Kidney (tissue), 22 donors: ENCODE measurements at places on chromosomes 11 and 22. TPM values are rescaled to one million over a fixed set of nuclear protein-coding genes. Genes with fewer than 3 reads are reported as not detected.

GRCh38 chr11:3807909-3808860 lies at the start of gene PGAP2:
TSS of gene PGAP2 (plus strand) at chr11:3808560. CDS start at chr11:3811260, 2,700 bp downstream.
- peak; percentile 88 for DNase-seq

Gene NCAPH2
- 41.5 TPM for total RNA-seq

DNA sequence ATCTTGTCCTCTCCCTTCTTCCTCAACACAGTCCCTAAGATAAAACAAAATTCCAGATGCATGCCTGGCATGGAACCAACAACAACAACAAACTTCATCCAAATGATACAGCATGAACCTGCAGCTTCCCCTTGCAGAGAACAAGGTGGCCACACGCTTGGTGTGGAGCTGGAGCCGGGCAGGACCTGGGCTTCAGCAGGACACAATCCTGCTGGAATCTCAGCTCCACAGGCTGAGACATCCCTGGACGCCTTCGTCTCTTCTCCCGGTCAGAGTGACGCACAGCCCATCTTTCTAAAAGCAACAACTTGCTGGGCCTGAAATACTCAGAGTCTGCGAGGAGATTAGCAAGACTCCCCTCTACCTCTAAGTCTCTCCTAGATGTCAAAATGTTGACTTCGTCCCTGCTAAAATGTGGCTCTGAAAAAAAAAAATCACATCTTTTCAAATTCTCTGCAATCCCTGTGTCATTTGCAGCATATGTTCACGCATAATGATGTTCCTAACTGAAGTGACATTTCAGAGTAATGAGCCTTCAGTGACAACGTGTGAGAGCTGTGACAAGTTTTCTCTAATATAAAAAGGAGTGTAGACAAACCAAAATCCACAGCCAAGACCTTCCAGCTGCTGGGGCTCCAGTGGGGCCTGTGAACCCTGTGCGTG lies 1232.3 kb downstream of the TBC1D22A start:
- no peak for DNase-seq

DNA sequence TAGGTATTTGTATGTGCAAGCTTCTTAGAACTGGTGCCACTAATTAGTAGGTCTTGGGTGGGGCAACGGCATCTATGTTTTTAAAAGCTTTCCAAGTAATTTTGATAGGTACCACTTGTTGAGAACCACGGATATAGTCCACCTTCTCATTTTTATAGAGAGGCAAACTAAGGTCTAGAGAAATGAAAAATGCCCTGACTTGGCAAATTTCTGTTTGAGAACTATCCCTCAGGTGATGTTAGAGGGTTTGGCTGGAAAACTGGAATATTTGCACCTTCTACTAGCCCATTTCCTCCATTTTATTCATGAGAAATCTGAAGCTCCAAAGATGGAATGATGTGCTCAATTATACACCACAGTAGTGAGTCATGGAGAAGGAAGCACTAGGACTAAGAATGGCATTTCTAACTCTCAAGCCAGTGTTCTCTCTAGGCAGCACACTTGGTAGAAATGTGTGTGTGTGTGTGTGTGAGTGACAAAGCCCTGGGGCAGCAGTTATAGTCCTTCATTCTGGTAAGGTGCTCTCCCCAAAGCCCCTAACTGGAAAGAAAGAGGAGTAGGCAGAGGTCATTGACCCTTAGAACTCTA lies 1.8 kb upstream of the TMEM86A start:
- DNase-seq = no peak

DNA sequence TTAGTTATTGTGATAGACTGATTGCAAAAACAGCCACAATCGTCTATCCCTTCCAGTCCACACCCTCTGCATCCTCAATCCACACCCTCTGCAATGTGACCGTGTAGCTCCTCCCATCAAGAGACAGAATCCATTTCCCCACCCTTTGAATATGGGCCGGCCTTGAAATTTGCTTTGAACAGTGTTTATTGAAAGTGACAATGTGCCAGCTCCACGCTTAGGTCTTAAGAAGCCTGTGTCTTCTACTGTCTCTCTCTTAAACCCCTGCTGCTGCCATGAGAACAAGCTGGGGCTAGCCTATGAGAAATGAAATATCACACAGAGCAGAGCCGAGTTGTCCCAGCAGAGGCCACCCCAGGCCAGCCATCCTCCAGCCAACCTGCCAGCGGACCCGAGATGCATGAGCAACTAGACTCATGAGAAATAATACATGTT lies 22.3 kb upstream of the MICAL2 start:
- DNase-seq = no peak

Gene OR51V1
- total RNA-seq = not detected

DNA sequence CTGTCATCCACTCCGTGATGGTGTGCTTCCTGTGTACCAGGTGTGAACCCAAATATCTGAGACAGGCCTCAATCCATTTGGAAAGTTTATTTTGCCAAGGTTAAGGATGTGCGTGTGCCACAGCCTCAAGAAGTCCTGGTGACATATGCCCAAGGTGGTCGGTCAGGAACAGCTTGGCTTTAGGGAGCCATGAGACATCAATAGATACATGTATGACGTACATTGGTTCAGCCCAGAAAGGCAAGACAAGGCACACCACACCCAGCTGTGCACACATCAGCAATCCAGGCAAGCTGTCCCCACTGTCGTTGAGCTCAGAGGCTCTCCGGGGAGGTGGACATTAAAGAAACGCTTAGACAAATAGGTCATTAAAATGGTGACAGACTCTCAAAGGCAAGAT lies 56.8 kb upstream of the SHANK2 start:
- DNase-seq = no peak

GRCh38 chr22:43878079-43878795 lies 13.6 kb downstream of the PNPLA5 start:
- DNase-seq = no peak

DNA sequence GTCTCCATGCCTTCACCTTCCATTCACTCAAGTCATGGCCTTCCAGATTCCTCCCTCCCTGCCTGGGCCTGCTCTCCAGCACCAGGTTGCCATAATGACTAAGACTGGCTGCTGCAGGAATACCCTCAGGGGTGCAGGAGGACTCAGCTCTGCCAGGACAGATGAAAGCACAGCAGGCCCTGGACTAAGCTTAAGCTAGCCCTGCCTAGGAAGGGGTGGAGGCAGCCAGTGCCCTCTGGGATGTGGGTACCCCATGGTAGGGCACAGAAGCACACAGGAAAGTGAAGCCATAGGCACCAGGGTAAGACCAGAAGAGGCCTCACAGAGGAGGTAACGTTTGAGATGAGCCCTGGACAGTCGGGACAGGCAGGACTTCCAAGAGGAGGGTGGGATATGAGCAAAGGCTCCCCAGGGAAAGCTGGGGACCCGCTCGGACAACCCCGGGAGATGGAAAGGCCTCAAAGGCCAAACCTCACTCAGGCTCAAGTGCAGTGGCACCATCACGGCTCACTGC lies 3.0 kb upstream of the RIN1 start:
- DNase-seq = no peak

GRCh38 chr11:45229401-45230020 lies 56.6 kb downstream of the SYT13 start:
- DNase-seq = no peak

DNA sequence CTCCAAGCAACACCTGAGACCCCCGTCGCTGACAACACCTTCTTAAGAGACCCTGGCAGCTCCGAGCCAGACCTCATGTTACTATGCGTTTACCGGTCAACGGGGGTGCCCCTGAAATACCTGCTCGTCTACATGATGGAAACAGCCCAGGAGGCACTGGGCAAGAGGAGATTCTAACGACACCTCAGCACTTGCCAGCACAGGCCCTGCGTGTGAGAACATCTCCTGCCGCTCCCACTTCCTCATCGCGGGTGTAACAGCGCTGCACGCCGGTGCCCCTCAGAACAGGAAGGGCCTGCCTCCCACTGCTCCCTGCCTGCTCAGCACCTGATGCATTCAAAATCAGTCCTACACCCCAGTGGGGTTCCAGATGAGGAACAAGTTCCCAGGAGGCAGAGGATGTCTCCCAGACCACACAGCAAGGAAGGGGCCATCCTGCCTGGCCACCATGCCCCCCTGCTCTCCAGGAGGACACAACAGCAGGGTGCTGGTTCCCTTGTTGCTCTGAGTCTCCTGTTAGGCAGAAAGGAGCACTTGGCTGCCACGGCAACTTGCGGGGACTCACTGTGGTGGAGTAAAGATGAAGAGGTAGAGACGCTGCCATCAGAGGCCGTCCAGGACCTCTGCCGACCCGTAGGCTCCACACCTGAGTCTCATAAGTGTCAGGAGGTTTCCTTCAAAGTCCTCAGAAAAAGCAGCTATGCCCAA lies 2.1 kb downstream of the TOLLIP start:
- no peak for DNase-seq

Gene INSC
- 0.41 TPM for total RNA-seq

GRCh38 chr11:116077092-116077491 lies 572.9 kb upstream of the CADM1 start:
- DNase-seq = no peak

Gene SERPING1
- 785 TPM for total RNA-seq

GRCh38 chr11:1437500-1437899 lies 47.8 kb downstream of the BRSK2 start:
- no peak for DNase-seq

GRCh38 chr11:93517041-93517440 lies 26.1 kb downstream of the SMCO4 start:
- DNase-seq = no peak

DNA sequence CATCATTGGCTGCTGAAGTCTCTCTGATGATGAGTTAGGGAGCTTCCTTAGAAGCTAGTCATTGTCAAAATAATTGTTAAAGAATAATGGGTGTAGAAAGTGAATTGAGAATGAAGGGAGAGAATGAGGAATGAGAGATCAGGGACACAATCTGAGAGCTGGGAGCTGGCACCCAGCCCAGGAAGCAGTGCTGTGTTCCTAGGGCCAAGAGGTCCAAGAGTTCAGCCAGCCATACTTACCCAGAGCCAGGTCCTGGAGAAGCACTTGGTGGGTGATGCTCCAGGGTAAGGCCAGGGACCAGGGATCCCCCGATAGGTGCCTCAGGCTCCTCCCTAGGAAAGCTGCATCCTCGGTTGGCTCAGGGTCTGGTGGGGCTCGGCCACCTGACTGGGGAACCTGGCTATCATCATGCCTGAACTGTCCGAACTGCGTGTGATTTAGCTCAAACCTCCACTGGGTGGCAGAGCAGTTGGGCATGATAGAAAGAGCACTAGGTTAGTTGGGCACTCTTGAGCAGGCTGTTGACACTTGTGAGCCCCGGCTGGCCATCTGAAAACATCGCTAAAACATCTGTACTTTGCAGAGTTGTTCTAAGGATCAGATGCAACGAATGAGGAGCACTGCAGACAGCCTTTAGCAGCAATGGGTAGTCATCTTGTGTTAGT lies 123.9 kb upstream of the NCAM1 start:
- peak; percentile 53 for DNase-seq

- no peak for DNase-seq
These were observed 121.5 kb upstream of the B3GAT1 start for GRCh38 chr11:134533511-134533910.

DNA sequence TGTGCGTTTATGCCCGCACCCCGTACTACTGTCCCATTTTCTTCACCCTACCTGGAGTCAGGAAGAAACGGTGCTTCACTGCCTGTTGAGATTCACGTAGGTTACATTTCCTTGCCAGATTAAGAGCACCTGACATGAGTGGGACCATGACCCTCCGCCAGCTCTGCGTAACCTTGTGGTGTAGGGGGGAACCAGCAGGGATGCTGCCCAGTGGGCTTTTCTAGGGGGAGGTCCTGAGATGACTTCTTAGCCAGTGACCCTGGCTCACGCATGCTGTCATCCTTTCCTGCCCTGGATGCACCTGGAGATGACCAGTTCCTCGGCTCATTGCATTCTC lies 967 bp upstream of the ARVCF start:
- DNase-seq = no peak

Gene DUSP8
- total RNA-seq = 9.1 TPM

DNA sequence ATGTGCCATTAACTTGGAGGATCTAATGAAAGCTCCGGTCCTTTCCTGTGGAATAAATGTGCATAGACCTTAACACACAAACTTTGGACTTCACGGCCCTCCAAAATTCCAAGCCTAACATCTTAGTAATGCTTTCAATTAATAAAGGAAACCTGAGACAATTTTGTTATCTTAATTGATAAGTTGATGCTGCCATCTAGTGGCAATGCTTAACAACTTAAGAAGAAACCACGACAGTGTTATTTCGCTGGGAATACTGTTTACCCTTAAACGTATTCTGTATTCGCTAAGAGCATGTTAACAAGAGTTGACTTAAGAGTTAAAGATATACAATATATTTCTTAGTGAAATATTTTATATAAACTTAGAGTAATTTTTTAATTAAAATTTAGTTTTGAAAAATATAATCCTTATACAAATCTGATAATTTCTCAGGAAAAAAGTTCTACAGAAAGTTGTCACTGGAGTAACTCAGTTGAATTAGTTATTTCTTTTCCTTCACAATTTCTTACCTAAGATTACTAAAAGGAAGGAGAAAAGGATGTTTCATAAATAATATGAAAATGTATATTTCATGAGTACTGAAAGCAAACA lies 35.0 kb upstream of the OR9G4 start:
- DNase-seq = no peak

Gene C11orf16
- 0.91 TPM for total RNA-seq

Gene MMP13
- total RNA-seq = not detected

DNA sequence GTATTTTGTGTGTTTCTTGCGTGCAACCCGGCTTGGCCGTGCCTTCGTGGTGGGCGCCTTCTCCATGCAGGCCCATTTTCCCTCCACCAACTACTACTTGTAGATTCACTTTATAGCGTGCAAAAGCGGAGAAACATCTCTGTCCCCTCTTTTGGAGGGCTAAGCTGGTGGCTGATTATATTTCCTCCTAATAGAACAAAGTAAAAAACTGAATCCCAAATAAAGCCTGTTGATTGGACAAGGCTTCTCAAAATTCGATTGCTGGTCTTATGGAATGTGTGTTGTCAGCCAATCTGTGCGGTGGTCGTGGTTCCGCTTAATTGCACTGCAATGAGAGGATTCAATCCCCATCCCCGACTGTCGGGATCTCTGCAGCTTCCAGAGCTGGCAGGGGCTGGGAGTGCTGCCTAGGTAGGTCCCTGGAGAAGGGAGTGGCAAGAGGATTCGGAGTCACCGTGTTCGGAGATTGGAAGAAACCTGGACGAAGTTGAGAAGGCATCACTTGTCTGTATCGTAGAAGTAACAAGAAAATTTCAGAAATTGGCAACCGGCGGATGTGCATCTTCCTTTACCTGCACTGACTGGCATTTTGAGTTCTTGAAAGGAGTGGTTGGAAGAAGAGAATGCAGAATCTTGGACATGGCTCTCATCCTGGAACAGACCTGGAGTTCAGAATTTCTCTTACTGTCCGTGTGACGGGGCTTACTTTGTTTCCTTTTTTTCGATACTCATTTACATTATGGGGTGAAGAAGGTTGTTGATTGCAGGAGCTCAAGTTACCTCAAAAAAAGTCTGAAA lies 1.1 kb downstream of the HMGXB4 start:
- peak; percentile 68 for DNase-seq

DNA sequence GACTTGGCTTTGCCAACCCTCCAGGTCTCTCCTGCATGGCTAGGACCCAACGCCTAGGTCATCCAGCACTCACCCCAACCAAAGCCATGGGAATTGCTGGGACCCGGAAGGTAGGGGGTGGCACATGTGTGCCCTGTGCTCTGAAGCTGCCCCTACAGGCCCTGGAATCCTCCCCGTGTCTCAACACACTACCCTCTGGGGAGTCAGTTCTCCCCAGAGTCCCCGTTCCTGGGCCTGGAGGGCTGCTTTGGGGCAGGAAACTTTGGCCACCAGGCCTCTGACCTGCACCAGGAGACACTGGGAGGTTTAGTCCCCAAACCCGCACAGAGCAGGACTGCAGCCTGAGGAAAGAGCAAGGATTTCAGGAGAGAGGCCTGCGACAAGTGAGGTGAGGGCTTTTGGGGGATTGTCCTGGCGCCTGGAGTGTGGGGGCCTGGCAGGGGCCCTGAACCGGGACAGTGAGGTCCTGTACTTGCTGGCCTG lies 495 bp upstream of the IFITM1 start:
- no peak for DNase-seq
